Activated T-helper 9 cell treated with anti-CD3 and anti-CD28 coated beads, Interleukin-2, amount 50 U/mL, for 16 hours (primary cell): ENCODE measurements at places on chromosomes 12 and 14.

DNA sequence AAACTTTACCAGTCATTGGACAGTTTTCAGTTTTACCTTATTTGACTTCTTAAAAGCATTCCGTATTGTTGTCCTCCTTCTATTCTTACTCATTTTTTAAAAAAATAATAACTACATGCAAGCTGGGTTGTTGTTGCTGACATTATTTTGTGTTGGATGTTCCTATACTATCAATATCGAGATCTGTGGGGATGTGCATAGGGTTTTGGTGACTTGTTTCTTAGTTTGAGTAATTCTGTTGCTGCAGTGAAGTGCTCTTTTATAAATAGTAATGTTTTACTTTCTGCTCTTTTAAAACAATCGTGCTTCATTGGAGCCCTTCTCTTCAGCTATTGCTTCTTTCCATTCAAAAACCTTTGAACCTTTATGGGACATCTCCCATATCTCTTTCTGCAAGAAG is 79.4 kb downstream of the METTL25 start:
- DNase-seq, result no peak

GRCh38 chr12:2003676-2004112 is 563 bp downstream of the DCP1B start:
- no peak for DNase-seq

GRCh38 chr14:75452900-75453816 is 25.3 kb downstream of the JDP2 start:
- no peak for DNase-seq

GRCh38 chr12:6768990-6769389 is 2.8 kb downstream of the PTMS start:
- DNase-seq, result no peak

DNA sequence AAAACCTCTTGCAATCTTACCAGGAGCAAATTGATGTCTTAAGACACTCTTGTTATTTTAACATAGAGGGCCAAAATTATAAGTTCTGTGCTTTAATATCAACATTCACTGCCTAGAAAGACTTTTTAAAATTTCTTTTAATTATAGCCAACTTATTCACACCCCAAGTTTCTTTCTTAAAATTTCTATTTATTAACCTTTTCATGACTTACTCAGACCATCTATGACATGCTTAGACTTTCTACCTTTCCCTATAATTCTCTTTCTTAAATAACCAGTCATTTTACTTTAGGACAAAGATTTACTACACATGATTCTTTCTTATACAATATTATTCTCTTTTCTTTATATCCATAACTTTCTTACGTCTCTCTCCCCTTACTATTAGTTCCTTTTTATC is 220.4 kb downstream of the NUBPL start:
- DNase-seq, result no peak

DNA sequence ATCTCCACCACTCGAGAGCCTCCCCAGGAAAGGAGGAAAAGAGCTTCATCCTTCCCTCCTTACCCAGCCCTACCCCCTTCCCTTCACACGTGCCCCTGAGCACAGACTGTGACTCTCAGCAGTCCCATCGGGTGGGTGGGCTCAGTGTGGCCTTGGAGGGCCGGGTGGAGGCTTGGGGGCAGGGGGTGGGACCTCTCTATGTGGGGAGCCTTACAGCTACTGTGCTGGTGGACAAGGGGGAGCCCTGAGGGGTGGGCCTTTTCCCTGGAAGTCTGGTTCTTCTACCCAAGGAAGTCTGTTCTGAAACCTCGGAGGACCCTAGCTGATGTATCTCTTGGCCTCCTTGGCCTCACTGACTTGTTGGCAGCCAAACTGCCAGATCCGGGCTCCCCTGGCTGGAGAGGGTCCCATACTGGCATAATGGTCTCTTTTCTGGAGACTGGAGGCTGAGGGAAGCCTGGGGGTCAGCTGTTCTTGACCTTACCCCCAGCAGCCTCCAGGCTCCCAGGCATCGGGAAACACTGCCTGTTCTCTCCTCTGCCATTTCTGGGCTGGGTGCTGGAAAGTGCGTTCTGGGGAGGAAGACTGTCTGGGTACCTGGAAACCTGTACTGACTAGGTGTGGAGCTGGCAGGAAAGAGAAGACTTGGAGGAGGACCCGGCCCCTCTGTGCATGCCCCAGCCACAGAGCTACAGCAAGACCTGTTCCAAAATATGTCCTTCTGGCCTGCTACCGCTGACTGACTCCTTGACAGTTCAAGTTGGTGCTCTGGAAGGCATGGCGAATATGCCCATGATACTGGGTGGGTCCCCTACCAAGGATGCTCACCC is 7.6 kb downstream of the VASH1 start:
- no peak for DNase-seq

GRCh38 chr12:105480162-105480561 is 149.7 kb downstream of the C12orf75 start:
- no peak for DNase-seq

- no peak for DNase-seq
Measured at GRCh38 chr12:79569679-79570078, 121.1 kb downstream of the PAWR start.

DNA sequence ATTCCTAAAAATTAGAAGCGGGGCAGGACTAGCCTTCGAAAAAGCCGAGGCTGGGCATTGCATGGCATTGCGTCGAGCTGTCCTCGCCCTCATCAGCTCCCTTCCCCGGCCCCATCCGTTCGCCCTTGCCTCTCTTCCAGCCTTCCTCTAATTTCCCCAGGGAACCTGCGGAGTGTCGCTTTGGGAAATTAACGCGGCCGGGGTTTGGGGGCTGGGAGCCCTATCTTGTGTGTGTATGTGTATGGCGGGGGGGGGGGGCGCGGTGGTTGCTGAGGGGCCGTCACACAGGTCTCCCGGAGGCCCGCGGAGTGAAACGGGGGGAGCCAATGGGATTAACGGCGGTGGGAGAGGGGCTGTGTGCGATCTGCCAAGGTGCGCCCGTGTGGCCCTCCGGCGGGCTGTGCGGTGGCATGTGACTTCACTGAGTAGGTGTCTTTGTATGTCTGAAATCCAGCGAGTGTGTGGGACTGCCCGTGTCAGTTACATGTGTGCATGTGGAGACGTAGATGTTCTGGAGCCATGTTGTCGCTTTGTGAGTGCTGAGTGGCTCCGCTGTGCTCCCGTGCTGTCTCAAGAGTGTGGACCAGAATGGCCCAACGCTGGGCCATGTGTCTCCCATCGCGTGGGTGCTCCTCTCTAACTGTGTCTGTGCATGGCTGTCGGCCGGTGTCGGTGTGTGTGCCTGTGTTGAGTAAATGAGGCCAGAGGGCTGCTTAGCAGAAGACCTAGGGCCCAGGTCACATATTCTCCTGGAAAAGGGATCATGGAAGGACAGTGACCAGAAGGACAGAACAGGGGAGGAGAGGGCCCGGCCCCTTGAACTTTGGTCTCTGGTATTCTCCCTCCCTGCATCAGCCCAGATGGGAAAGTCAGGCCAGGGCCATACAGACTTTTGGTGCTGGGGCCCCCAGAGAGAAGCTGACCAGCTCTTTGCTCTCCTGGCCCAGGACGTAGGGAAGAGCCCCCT is 1.5 kb downstream of the PTMS start:
- DNase-seq, result no peak

DNA sequence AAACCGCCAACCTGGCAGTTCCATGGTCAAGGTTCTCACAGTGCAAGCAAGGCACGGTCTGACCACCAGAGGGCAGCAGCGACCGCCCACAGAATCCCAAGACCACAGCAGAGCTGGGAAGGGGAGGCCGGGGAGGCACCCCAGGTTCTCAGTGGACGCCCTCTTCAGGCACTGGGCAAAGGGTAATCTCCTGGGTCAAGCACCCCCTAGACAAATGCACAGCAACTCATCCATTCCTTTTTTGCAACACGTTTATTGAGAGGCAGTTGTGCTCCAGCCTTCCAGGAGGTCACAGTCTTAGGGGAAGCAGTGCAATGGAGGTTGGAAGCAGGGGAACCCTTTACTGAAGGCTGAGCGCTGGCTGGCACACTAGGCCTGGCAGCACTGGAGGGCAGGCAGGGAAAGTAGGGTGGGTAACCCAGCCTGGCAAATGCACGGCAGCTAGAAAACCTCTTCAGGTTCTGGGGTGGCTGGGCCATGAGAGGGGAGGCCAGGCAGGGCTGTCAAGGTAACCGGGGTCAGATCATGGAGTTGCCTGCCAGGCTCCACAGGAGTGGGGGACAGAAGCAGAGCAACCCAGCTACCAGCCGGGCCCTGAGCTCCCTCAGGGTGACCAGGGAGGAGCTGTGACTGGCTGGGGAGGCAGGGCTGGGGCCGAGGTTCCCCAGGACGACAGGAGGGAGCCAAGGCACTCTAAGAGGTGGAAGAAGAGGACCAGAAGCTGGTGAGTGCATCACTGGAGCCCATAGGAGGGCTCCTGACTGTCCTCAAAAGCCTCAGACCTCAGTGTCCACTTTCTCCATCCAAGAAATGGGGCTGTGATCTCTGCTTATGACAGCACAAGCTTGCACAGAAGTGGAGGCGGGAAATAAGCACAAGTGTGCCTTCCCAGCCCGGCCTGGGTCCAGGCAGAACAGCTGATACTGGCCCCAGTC is 1.8 kb upstream of the RHOF start:
- peak; percentile 80 for DNase-seq

DNA sequence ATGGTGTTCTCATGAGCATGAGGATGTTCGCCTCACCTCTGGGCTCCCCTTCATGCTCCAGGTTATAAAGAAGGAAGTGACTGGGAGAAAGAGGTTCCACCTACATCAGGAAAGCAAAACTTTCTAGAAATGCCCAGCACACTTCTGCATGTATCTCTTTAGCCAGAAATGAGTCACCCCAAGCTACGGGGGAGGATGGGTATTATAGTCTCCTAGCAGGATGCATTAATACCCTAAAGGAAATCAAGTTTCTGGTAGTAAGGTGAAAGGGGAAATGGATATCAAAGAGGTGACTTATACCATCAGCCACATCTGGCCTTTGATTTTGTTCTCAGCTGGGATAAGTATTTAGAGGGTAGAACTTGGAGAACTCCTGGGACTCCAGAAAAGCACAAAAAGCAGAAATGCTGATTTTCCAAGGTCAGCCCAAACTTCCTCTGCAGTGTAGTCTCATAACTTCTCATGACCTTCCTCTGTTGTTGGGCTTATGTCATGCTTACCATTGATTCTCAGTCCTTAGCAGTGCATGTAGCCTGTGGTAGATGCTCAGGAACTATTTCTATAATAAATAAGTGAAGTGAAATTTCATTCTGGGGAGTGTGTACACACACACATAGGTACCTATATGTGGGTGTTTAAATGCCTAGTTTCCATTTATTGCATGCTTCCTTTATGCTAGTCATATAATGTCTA is 209.4 kb upstream of the CRY1 start:
- DNase-seq, result no peak

GRCh38 chr12:104615048-104615561 is 158.4 kb downstream of the CHST11 start:
- DNase-seq, result no peak

DNA sequence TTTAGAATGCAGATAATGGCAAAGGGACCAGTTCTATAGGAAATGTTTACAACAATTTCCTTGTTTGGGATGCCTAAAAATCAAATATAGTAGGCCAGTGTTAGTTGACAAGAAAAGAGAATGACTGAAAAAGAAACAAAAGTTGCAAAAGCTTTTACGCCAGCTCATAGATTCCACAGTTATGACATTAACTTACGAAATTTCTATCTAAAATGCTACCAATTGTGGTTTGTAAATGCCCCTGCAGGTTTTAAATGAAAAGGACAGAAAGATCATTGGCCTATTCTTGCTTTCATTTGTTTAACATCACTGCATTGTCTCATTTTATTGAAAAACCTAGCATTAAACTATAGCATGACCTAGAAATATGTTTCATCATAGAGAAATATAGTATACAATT is 345.8 kb downstream of the CCDC91 start:
- DNase-seq, result no peak

DNA sequence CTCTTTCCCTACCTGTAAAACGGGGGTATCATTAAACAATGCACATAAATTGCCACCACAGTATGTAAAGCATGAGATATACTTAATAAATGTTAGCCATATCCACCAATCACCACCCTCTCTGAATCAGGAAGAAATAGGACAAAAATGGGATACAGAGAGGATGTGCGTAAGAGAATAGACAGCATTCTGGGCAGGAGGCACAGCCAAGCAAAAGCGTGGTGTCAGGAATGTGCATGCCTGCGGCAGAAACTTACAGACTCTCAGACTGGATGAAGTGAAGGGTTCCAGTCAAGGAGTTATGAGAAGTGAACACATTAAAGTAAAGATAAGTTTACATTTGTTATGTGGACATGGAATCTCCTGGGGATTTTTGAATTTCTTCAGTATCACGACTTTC is 121.7 kb upstream of the MDM1 start:
- no peak for DNase-seq

DNA sequence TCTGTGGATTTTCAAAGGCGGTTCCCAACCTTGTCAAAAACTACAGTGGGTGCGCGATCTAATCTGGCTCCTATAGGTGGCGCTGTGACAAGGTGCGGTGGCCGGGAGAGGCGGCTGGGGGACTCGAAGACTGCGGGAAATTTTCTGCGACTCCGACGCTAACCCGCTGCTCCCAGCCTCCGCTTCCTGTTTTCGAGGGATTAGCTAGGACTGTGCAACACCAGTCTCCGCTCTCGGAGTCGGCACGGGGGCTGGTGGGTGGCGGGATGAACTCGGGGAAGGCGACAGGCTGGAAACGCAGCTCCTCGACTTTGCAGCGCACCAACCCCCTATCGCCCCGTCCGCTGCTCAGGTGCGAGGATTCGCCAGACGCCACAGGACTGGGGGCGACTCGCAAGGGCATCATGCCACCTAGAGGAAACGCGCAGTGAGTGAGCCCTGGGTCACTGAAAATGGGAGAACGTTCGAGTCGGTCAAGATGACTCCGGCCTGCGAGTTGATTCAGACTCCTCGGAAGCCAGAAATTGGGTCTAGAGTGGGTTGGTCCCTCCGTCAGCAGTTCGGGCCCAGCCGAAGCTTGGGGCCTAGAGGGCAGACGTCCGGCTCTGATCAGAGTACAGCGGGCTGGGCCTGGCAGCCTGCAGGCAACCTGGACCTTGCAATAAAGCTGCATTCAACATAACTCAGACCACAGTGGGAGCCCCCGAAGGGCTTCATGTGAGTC is 5.5 kb upstream of the PAX9 start:
- no peak for DNase-seq

- DNase-seq, result peak; percentile 23
Measured at GRCh38 chr12:117875744-117876435, 92.9 kb downstream of the KSR2 start.

GRCh38 chr14:56159066-56159465 is 40.9 kb downstream of the PELI2 start:
- no peak for DNase-seq

- no peak for DNase-seq
Measured at GRCh38 chr12:38152816-38153736, 163.5 kb upstream of the ALG10B start.

- no peak for DNase-seq
Measured at GRCh38 chr12:20097626-20098025, 270.7 kb upstream of the PDE3A start.

- DNase-seq, result no peak
Measured at GRCh38 chr12:78121969-78122610, 291.4 kb downstream of the NAV3 start.
